ENCODE measurements at places on chromosomes 6 and 20.

- no peak for DNase-seq
Observed at GRCh38 chr6:107658920-107659865, 164.9 kb downstream of the SCML4 start.

DNA sequence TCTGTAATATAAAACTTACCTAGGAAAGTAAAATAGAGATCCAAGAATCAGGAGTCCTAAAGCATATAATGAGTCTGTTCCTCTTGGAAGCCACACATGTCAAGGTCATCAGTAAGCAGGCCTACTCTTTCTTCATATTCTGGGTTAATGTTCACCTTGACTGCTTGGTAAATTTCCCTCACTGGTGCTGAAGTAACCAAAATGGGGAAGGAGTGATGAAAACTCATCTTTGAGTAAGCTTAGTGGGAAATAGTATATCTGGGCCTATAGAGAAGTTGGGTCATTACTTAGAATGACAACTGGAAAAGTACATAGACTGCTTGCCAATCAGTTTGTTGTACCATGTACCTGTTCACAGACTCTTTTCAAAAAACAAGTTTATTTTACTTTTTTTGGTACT is 6.6 kb downstream of the TSPYL4 start:
- DNase-seq, result no peak

GRCh38 chr6:90079560-90080490 is 185.6 kb downstream of the GJA10 start:
- DNase-seq, result peak; percentile 47

- DNase-seq, result no peak
Observed at GRCh38 chr6:42805297-42805861, 23.5 kb downstream of the BICRAL start.

DNA sequence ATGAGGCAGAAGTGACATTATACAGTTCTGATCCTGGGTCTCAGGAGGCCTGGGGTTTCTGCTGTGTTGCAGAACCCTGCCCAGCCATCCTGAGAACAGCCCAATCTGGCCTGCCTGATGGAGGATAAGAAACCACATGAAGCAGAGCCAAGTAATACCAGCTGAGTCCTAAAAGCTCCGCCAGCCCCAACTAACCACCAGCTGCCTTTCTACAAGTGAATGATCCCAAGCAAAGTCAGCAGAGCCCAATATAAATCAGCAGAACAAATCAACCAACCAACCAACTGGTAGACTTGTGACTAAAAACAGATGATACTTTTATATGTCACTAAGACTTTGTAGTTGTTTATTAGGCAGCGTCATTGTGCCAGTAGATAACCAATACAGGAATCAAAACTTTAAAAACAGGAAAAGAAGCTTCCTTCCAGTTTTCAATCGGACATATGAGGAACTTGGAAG is 52.1 kb downstream of the SNX5 start:
- DNase-seq, result no peak

DNA sequence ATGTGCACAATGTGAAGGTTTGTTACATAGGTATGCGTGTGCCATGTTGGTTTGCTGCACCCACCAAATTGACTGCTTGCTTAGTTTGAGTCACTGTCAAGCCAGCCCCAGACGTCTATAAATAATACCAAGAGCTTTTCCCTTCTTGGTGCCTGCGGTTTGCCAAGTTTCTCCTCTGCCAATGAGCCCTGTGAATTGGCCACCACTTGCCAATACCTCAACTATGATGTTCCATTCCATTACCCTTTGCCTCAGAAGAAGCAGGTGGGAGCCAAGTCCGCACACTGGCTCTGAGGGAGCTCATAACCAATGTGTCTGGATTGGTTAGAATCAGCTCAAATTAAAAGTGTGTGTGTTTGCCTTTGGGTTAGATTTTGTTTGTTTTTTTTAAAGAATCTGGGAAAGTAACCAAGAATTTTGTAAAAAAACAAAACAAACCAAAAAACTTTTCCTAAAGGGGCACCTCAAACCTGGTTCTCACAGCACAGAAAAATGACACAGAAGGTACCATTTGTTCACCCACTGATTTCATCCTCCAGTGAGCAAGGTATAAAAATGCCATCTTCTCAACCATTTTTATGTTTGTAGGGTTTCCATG is 244.7 kb upstream of the PRND start:
- no peak for DNase-seq

GRCh38 chr6:119586250-119586882 is 236.8 kb upstream of the MAN1A1 start:
- no peak for DNase-seq
